Activated T-cell treated with anti-CD3 and anti-CD28 coated beads for 24 hours (primary cell): ENCODE measurements at places on chromosomes 6 and 20.

- no peak for DNase-seq
These were observed 109.8 kb downstream of the SULF2 start for GRCh38 chr20:47675190-47676142.

GRCh38 chr6:131963063-131963462 is 11.9 kb upstream of the CCN2 start:
- DNase-seq: no peak

- peak; percentile 19 for DNase-seq
These were observed 234.9 kb upstream of the MCHR2 start for GRCh38 chr6:100228834-100229441.

DNA sequence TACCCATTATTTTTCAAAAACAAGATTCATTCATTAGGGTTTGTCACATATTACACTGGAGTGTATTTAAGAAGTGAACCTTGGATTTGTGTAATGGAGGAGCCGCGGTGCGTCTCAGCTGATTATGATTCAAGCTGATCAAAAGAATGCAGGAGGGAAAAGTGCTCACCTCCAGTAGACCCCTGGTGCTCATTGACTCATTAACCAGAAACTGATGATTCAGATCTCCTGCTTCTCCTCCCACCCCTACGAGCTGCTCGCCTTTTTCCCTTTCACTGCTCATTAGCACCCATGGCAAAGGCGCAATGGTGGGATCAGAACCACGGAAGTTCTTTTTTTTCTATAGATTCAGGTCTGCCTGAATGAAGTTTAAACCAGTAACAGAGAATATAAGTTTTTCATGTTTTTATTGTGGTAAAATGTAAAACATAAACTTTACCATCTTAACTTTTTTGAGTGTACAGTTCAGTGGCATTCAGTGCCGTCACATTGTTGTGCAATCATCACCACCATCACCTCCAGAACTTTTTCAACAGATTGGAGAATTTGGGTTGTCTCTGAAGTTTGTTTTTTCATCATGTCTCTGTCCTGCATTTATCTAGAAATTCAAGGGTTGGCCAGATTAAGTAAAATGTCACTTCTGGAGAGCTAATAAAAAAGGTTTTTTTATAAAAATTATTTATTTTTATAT is 101.6 kb downstream of the LINC00237 start:
- DNase-seq: no peak

DNA sequence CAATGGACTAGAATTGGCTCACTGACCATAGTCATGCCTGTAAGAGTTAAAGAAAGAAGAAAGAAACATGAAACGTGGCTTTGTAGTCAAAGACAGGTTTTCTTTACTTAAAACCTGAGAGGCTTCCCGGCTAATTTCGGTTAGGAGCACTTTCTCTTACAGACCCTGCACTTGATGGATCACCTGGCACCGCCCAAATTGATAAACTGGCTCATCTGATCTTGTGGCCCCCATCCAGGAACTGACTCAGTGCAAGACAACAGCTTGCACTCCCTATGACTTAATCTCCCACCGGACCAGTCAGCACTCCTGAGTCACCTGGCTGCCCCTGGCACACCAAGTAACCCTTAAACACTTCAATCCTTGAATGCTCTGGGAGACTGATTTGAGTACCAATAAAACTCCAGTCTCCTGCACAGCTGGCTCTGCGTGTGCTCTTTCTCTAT is 12.3 kb downstream of the TMEM14B start:
- DNase-seq: no peak

GRCh38 chr6:150366118-150366778 is 2.6 kb upstream of the IYD start:
- DNase-seq: no peak

DNA sequence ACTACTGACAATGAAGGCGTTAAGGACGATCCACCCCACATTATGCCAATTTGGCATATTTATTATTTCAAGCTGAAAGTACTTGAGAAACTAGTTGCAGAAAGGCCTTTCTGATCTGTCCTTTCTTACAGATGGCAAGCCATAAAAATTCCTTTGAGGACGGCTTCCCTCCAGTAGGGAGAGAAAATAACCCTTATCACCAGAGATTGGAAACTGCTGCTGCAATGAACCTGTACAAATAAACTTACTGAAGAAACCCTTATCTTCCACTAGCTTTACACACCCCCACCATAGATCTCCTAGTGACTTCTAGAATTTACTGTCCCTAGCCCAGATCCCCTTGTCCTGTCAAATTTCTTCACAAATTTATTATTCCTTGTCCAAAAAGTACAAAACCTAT is 105.2 kb downstream of the MAP7 start:
- no peak for DNase-seq

GRCh38 chr6:14546036-14546435 is 428.5 kb downstream of the CD83 start:
- no peak for DNase-seq

GRCh38 chr6:8325743-8326142 is 109.6 kb downstream of the SLC35B3 start:
- no peak for DNase-seq

DNA sequence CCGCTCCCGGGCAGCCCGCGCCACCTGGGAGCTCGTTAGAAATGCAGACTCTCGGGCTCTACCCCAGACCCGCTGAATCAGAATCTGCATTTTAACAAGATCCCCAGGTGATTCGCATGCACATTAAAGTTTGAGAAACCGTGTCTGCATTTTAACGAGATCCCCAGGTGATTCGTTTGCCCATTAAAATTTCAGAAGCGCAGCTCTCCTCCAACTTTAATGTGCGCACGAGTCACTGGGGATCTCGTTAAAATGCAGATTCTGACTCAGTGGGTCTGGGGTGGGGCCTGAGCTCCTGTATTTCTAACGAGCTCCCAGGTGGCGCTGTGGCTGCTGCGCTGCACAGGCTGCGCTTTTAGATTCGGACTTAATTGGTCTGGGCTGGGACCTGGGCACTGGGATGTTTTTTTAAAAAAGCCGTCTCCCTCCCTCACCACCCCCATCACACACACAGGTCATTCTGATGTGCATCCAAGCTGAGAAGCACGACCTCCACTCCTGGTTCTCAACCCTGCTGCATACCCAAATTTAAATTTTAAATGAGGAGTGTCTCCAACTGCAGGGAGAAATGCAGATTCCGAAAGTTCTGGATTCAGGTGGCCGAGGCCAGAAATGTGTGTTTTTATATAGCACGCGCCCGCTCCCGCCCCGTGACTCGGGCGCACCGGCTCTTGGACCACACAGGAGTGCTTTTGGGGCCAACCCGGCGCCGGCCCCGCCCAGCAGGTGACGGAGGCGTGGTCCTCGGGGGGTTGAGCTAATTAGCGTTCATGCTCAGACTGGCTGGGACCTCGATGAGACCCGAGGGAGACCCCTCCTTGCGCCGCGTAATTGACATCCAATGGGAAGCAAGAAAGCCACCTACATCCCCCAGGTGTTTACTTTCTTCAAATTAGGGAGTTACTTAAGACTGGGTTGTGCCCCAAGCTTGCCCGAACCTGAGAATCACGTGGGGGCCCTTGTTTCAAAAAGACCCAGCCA is 85.8 kb downstream of the ZFP64 start:
- peak; percentile 20 for DNase-seq

DNA sequence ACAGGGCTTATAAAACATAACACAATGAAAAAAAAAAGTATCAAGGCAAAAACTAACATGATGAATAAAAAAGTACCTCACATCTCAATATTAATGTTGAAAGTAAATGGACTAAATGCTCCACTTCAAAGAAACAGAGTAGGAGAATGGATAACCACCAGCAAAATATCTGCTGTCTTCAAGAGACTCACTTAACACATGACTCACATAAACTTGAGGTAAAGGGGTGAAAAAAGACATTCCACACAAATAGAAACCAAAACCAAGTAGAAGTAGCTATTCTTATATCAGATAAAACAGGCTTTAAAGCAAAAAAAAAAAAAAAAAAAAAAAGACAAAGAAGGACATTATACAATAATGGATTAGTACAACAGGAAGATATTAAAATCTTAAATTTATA is 86.9 kb downstream of the TBC1D32 start:
- DNase-seq: no peak

GRCh38 chr6:165684333-165684732 is 21.3 kb upstream of the PDE10A start:
- no peak for DNase-seq

DNA sequence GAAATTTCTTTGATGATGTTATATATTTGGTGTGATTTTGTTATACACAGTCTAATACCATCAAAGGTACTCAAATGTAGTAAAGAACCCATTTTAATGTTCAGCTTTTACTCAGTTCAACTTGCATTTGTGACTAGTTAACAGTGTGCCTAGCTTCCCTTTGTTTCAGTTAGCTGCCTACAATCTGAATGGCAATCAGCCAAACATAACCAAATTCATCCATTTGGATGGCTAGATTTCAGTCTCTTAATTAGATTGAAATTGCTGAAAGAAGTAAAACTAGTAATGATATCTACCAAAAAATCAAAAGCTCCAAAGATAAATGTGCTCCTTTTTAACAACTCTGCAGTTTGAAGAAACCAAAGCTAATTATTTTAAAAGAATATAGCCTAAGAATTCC is 6.9 kb downstream of the EPHA7 start:
- DNase-seq: no peak

GRCh38 chr6:34806738-34807453 is 15.0 kb downstream of the BLTP3A start:
- no peak for DNase-seq

DNA sequence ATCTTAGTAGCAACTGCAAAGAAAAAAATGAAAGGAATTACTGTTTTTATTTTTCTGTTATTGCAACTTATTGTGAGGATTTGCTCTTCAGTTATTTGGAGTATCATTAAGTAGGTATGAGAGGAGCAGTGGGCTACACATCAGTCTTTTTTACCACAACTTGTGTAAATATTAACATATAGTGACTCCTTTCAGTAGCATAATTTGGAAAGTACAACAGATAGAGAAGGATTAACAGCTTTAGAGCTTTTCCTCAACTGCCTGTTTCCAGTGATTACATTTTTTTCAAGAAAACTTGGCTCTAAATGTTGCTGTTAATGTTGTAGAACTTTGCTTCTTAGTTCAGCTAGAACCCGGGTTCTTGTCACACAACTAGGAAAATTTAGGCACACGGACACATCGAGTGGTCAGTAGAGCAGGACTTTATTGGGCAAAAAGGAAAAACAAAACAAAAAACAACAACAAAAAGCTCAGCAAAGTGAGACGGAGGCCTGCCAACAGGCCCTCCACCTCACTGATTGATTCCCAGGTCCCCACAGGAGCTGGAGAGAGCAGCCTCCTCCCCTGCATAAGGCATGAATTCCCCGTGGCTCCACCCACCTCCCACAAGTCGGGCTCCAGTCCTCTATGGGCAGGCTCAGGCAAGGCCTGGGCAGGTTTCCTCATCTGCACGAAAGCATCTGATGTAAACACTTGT is 75.1 kb downstream of the ADGRG6 start:
- DNase-seq: no peak

GRCh38 chr6:29872791-29873190 is 45.2 kb downstream of the HLA-G start:
- no peak for DNase-seq

- DNase-seq: no peak
These were observed 34.2 kb downstream of the CEP162 start for GRCh38 chr6:84193114-84193708.

DNA sequence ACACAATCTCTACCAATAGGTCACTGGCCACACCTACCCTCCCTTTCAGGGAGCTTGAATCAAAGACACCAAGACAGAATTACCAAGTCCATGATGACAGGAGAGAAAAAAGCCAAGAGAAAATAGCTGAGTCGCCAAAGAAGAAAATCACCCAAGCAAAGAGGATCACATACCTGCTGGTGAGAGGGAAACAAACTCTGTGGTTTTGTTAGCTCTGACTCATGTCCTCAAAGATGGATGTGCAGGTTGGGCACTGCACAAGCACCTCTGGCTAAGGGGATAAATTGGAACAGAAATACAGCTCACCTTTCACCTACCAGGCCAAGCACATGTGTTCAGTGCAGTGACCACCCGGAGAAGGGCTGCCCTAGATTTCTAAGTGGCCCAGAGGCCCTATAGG is 114.8 kb downstream of the TFAP2A start:
- DNase-seq: no peak

DNA sequence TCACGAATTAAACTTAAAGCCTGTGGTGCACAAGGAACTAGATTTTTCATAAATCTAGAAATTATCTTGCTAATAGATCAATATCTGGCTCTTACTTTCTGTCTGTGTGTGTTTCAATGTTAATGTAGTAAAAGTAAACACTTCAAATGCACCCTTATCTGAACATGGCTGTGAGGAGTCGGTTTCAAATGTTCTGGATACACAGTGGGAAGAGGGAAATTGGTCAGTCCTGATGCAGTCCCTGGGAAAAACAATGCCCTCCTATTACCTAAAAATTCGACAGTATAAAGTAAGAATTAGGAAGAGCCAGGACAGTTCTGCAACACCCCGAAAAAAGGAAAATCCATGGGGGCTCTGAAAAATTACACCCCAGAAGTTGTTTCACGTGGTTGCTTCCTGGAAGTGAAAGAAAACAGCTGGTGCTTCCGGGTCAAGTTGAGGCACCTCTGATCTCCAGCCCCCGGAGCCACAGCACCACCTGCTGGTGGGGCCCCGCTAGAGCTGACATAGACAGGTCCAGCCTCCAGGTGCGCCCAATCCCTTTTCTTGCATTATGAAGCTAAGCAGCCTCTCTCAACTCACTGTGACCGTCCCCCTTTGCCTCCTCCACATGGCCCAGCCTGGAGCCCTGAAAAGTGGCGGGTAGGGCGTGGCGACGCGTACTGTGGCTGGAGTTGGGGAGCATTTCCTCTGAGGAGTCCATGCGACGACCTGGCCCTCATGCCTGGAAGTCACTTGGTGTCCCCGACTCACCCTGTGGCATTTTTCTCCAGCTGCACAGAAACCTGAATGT is 8.3 kb downstream of the SEMG2 start:
- DNase-seq: peak; percentile 25
